ENCODE measurements at places on chromosomes 4 and X.

- no peak for DNase-seq
Observed at GRCh38 chrX:30679369-30679768, 26.1 kb downstream of the GK start.

DNA sequence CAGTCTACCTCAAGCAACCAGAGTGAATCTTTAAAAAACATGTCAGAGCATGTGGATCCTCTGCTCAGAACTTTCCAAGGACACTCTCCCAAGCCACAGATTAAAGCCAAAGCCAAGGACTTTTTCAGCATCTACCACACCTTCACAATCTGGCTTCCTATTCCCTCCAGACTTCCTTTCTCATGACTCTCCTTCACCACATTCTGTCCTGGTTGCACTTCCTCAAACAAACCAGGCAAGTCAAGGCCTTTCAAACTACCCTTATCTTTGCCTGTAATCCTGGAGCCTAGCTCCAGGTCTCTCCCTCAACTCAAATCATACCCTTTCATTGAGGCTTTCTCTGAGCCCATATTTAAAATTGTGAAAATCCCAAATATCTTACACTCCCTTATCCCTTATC, 191.6 kb upstream of the GALNTL6 start:
- DNase-seq: no peak

DNA sequence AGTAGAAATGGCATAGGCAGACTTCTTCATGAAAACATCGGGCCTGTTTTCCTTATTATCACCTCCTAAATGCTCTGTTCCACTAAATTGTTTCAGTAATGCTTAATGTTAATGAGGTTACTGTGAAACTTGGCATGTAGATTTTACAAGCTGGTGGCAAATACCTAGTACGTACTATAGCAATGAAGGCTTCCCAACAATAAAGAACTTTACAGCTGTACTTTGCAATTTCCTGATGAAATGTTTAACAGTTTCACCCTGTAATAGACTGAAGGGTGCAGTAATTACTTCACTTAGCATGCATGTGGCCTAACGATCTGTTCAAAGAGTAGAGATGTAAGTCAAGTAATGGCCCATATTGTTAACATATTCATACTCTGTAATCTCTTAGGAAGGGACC, 524.7 kb downstream of the IL15 start:
- DNase-seq: no peak

DNA sequence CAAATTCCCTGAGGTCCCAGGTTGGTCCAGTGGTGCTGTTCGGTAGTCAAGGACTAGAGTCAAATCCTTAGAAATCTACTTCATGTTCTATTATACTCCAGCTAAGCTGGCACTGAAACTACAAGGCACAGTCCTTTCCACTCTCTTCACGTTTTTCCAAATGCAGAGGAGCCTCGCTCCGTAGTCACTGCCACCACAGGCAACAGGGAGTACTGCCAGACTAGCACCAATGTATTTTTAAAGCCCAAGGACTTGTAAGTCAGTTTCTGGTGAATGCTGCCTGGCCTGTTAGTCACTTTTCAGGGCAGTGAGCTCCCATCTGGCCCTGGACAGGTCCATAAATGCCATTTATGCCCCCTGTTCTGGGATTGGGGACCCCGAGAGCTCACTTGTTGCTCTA, 323.5 kb downstream of the FAM47A start:
- no peak for DNase-seq

DNA sequence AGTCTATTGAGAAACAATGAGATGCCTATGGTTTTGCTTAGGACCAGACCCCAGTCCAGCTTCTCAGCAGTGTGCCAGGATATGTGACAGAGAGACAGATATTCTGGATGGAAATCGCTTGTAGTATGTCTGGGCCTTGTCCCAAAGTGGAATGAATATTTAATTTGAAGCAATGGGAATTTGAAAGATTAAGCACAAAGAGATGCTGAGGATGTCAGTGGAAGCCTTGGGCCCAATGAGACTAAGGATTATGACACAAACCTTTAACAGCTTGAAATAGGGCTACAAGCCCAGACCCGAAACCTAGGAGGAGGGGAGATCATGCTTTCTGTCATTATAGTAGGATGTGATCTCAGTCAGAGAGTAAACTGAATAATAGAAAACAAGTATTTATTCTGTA, 459.2 kb downstream of the FAT4 start:
- no peak for DNase-seq

DNA sequence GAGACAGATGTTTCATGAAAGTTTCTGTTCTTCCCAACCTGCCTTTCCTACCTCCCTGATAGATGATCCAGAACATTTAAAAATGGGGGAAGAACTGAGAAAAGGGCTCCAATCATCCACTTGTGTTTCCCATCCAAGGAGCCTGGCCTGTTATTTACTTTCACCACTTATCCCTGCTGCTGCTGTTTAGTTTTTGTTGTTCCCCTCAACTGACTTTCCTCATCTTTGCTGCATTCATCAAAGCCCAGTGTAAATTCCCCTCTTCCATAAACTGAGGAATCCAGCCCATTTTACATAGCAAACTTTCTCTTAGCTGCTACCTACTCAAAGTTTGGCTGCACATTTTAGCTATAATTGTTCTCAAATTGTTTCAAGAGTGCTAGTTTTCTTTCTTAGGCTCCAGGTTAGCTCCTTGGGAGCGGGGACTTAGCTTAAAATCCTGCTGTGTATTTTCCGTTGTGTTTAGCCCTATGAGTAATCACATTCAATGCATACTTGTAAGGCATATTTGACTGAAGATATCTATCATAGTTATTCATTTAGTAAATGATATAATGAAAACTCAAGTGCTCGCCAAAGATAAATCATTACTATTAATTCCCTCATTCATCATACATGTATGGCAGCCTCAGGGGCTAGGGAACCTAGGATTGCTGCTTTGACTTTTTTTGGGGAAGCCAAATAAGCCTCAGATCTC, 1.4 kb upstream of the PTPN13 start:
- no peak for DNase-seq

GRCh38 chrX:134552351-134552750, 92.4 kb downstream of the HPRT1 start:
- DNase-seq: no peak

DNA sequence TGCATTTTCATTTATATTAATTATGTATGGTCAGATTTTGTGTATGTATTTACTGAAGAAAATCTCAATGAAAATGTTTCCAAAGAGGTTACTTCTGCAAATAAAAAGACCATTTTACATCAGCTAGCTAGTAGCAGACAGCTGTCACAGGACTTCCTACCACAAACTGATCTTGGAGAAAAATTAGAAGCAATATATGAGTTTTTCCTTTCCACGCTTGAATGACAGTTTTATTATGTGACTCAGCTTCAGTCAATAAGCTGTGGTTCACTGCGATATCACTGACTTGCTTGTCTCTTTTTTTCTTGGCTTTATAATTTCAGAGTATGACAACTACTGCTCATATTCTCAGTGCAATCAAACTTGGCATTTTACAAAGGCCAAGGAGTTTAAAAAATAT, 787.4 kb upstream of the GALNTL6 start:
- no peak for DNase-seq

GRCh38 chr4:66964467-66964866, 580.8 kb downstream of the CENPC start:
- no peak for DNase-seq

GRCh38 chrX:131818297-131818936, 204.7 kb upstream of the STK26 start:
- DNase-seq: no peak
